ENCODE measurements at places on chromosomes 2 and 18.

- DNase-seq = no peak
These were observed 155.8 kb upstream of the WDSUB1 start for GRCh38 chr2:159442159-159442852.

DNA sequence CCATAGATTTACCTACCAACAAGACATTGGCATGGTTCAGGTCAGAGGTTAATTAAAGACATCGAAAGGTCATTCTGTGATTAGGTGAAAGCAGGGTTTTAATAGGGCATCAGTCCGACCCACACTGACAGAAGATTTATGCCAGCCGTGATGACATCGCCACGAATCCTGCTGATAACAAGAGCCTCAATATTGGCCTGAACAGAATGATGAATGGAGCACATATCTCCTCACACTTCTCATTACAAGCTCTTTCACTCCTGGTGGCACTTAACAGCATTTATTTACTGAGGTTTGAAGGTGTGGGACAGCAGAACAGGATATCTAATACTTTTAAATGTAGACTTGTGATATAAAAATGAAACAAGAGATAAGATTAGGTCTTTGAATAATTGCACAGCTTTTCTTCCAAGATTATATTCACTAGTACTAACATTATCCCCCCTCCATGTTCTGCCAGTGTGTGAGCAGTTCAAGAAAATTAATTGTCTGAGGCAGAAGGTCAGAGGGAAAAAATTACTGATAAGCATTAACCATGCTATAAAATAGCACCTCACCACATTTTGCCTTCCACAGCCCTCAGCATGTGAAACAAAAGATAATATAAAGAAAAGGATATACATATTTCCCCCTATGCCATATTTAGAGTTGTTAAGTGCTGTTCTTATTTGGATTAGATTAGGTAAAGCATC lies 23.1 kb upstream of the INSIG2 start:
- peak; percentile 12 for DNase-seq

GRCh38 chr2:157431176-157431575 lies 12.7 kb downstream of the CYTIP start:
- no peak for DNase-seq

DNA sequence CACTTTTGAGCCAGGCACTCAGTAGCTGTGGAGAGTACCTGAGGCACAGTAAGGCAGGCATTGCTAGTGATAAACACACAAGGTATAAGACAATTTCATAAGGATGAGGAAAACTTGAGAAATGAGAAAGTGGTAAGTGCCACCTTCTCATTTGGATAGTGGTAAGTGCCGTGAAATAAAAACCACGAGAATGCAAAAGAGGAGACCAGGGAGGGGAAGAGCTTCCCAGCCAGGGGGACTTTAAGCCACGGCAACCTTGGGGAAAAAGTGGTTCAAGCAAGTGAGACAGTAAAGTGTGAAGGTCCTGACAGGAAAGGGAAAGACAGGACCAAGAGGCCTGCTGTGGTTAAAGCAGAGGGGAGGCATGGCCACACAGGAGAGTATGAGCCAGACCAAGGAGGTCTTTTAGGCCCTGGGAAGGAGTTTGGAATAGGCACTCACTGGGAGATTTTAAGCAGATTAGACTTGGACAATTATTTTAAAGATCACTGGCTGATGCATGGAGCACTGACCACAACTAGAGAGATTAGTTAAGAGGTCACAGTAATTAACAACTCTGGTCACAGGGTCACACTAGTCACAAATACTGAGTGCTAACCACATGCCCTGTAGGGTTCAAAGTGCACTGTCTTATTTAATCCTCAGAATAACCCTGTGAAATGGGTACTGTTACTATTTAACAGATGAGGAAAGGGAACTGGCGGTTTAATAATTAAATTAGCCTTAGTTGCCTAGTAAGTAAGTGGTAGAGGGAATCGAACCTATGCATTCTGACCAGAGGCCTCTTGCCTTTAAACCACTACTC lies 50.1 kb downstream of the THOC1 start:
- no peak for DNase-seq

DNA sequence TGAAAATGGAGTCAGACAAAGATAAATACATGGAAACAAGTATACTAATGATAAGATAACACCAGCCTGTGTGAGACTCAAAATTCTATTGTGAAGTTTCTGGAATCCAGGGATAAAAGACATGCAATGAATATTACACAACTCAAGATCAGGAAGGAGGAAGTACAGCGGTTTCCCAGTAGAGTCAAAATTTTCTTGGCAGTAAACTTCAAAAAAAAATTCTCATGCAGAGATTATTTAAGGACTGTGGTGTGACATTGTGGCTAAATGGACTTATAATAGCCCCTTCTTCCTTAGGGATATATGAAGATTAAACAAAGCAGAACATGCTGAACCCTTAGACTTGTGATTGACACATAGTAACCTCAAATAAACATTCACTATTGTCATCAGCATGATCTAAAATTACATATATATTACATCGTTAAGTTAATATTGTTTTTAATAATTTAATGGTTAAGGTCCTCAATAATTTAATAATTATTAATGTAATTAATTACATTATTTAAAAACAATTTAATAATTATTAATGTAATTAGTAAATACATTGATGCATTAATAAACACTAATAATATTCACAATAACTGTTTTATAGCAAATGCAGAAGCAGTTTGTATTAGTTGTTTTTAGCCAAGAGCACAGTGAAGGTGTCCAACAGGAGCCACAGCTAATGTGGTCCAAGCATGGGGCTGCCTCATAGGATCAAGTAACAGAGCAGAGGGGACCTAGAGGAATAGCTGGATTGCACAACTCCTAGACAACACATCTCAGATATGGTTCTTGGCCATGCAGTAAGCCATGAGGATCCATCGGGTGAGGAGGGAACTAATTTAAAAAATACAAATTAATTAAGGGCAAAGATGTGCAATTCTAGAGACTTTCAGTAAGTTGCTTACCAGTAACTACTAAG lies 77.3 kb downstream of the POLE4 start:
- no peak for DNase-seq

- no peak for DNase-seq
These were observed 3.2 kb upstream of the SH3RF3 start for GRCh38 chr2:109125593-109126500.

GRCh38 chr18:23878336-23878900 lies 136.1 kb upstream of the TTC39C start:
- no peak for DNase-seq

- no peak for DNase-seq
These were observed 524.0 kb downstream of the LRRTM4 start for GRCh38 chr2:76998152-76998551.

- DNase-seq = no peak
These were observed 16.9 kb downstream of the GPR75 start for GRCh38 chr2:53842891-53843290.

DNA sequence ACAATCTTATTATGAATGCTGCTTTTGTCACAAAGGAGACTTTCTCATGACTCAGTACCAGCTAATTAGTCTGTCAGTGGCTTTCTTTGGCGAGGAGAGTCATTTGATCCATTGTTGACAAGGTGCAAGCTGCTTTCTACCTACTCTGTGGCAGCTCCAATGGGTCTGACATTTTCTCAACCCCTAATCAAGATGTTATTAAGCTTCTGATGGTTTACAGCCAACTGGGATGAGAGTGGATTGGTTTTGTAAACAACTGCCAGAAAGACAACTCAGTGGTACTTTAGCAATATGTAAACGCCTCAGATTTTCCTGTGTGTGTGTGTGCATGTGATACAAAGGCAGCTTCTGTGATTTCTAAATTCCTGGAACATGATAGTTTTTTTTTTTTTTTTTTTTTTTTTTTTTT lies 8.2 kb upstream of the CLIP4 start:
- DNase-seq = no peak

DNA sequence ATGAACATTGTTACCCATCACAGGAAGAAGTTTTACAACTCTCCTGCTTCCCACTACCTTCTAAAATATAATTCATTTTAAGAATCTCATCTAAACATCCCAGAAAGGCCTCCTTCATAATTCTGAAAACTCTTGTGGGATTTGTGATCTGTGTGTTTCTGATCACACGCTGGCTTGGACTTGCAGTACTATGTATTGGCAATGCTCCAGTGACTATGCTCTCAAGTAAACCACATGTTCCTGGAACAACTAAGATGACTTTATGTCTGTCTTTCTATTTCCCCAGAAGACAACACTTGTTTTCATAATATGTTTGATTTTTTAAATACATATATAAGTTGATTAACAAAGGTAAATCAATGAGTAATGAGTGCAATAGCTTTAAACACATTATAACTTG lies 376.6 kb upstream of the NETO1 start:
- DNase-seq = no peak

DNA sequence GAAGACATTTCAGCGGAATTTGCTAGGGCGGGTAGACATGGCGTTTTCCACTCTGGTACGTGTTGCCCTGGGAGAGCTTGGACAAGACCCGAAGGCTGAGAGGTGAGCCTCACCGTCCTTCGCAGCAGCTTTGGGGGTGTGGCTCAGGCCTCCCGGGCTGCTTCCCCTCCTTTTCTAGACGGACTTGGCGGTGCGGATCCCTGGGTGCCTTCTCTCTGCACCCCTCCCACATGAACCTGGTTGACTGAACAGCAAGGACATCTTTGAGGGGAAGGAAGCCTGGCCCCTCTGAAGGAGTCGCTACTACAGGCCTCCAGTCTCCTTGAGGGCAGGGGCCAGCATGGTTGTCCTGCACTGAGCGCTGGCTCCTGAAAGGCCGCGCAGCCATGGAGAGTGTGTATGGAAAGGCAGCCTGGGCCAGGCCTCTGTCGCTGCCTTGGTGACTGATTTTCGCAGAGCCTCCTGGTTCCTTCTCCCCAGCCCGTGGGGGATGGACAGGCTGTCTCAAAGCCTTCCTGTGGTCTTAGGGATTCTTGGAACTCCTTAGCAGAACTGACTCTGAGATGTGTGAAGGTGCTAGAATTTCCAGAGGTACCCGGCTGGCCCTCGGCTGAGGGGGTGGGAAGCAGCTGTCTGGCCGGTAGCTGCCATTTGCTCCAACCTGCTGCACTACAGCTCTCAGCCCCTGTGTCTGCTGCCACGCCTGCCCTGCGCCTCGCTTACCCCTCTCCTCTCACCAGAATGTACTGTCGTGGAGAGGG lies 9.9 kb downstream of the CNNM4 start:
- no peak for DNase-seq

DNA sequence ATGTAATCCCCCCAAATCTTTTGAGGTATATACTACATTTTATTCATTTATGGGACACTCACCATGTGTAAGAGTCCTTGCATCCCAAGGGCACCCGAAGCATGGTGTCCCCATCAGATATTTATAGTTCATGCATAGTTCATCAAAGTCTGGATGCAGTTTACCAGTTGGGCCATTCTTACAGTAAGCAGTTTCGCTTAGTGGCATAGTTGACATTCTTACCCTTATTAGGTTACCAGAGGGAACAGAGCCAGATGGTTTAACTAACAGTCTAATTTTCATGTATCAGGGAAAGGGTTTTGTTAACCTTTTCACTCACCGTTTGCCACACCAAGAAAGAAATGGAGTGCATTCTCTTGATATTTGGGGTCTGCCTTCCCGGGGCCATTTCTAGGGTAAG lies 7.1 kb downstream of the ZNF407 start:
- DNase-seq = no peak

DNA sequence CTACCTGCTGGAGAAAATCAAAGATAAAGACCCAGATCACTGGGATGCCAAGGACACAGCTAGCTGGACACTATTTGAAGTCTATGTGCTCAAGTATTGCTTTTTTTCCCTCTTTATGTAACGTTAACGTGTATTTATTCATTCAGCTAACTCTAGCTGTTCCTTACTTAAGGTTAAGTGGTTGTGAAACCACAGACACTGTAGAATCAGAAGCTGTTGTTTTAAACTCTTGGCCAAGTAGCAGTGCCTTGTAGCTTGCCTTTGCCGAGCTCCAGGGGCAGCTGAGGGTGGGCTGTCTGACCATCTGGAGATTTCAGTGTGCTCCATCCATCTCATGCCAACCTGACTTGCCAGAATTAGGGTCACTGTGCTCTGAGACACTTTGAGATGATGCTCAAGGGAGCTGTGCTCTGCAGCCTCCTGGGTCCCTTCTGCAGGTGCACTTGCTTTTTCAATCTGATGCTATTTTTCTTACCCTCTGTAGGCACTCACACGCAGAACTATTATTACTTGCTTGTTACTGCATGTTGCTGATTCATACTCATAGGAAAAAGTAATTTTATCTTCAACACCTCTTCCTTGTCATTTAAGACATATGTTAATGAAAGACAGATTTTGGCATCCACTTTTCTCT lies 116.2 kb downstream of the METTL8 start:
- DNase-seq = no peak

DNA sequence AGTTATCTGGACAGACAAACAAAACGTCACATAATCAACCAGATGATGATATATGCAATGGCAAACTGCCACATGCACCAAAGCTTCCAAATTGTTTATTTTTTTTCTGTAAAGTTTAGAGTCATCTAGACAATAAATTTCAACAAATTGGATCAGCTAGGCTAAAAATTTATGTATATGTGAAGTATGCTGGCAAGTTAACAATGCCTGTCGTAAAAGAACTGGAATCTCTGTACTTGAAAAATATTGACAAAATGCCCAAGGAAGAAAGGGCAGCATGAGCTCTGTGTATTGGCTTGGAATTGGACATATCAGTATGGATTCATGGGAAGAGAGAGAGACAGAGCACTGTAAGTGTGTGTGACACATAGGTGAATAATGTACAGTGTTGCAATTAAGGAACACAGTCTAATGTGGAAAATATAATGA lies 309.8 kb downstream of the ERBB4 start:
- DNase-seq = no peak

- no peak for DNase-seq
These were observed 27.7 kb downstream of the MYL1 start for GRCh38 chr2:210287301-210287700.

DNA sequence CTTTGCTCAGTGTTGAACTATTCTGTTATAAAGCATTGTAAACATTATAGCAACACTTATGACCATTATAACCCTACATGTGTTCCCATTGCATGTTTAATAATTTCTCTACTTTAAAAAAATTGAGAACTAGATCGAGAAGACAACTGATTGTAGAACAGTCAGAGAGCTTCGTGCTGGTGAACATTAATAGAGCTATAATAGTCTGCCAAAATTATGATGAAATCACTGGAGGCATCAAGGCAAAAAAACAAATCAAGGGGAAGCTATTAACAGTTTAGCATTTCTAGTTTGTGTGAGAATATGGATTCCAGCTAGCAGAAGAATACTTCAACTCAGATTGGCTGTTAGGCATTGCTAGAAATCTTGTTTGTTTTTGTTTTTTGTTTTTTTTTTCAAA lies 284.2 kb downstream of the CAMKMT start:
- DNase-seq = no peak

DNA sequence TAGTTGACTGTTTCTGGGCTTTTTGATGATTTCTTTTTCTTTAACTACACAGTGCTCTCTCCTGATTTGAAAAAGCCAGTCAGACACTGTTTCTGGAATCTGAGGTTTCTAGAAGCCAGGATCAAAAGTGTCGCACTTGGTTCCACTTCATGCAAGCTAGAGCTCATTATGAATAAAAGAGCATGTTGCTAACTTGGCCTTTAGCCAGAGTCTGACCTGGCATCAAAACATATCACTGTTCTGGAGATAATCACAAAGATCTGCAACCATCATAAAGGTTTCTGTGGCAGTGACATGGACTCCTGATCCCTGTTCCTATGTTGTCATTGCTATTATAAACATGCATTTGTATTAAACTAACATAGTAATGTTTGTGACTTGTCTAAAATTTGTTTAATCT lies 76.1 kb upstream of the MAPRE2 start:
- no peak for DNase-seq

GRCh38 chr18:50757358-50757757 lies 62.5 kb downstream of the MRO start:
- no peak for DNase-seq

Measured in hematopoietic multipotent progenitor cell treated with erythropoietin and hydrocortisone succinate and interleukin-3 and kit ligand, for 8 days (in vitro differentiated cells).